ENCODE measurements at places on chromosomes 4 and X.

- DNase-seq: no peak
Measured at GRCh38 chr4:47662975-47663374, 174.9 kb downstream of the CORIN start.

- no peak for DNase-seq
Measured at GRCh38 chrX:115573185-115573584, 12.2 kb downstream of the PLS3 start.

DNA sequence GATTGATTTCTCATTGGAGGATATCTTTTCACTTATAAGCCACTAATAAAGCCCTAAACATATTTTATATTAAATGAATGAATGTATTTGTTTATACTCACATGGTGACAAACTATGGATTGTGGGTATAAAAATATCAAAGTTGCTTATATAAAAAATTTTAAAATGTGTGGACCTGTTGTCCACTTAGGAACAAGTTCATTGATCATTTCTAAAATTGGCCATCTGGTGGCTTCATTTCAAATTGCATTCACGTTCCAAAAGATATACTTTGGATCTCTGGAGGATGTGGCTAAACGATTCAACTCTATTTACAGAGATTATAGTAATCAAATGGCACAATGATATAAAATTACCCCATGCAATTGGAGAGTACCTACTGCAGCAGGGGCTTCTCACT lies 32.5 kb downstream of the FSTL5 start:
- DNase-seq: no peak

DNA sequence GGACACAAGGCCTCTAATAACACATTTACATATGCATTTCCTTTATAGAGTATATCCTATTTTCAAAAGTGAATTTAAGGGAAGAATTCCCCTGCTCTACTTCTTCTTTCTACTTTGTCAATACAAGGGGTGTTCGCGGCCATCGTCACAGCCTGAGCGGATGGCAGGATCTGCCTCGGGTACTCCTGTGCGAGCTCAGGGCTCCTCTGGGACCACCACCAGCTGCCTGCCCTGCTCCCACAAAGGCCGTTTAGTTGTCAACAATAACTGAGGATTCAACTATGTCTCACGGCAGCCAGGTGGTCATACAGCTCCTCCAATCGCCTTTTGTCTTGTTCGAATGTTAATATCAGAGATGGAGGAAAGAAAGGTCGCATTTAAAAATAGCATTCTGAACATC lies 228.2 kb upstream of the TENM3 start:
- no peak for DNase-seq

DNA sequence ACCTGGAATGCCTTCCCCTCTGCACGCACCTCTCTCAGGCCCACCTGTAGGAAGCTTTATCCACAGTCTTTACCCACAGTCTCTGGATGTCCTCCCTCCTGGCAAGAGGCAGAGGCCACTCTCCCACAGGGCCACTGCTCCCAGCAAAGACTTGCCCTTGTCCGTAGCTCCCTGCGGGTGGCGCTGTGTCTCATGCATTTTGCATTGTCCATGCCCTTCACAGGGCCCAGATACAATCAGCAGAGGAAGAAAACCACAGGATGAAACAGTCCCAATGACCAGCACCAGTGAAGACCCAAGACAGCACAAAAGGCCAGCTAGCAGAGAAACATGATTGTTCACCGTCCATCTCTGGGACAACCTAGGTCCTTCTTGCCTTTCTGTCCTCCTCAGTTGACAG lies 2.1 kb upstream of the NSG1 start:
- DNase-seq: no peak

DNA sequence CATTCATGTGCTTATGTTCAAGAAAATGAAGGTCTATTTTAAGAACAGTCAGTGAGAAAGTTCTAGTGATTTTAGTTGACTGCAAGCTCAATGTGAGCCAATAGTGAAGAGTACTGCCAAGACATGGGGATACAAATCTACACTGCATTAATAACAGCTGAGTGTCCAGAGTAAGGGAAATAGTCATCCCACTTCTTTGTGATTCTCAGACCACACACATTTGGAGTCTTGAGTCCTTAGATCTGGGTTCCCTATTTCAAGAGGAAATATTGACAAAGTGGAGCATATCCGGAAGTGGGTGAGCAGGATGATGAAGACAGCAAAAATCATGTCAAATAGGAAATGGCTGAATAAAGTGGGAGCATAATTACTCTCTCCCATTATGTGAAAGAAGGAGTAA lies 171.1 kb downstream of the LARP7 start:
- DNase-seq: no peak

DNA sequence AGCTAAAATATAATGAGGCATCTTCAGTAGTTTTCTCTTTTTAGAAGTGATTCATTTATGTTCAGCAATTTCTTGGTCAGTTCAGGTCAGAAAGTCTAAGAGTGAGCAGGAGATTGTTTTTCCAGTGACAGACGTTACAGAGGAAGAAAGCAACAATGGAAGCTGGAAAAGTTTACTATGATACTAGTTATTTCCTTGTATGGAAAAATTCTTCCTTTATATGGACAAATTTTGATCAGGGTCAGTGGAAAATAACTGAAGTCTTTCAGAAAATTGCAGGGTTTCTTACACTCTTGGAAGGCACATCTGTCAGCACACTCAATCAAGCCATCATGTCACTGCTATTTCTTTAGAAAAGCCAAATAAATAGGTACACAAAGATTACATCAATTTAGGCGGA lies 1120.7 kb downstream of the FAT4 start:
- no peak for DNase-seq

- DNase-seq: no peak
Measured at GRCh38 chrX:22109442-22109841, 77.3 kb downstream of the PHEX start.

- DNase-seq: no peak
Measured at GRCh38 chr4:121898150-121898549, 27.9 kb upstream of the BBS7 start.

DNA sequence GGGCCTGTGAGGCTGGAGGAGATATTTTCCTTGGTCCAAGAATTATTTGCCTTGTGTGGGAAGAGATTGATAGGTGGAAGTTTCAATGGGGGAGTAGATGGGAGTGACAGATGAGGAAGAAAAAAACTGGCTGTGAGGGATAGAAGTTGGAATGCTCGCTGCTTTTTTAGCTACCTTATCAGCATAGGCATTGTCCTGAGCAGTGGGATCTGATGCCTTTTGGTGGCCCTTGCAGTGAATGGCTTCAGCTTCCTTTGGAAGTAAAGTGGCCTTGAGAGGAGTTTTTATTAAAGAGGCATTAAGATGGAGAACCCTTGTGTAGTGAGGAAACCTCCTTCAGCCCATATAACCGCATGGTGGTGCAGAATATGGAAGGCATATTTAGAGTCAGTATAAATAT lies 16.0 kb downstream of the KLKB1 start:
- no peak for DNase-seq

GRCh38 chr4:52577624-52577962 lies 81.5 kb downstream of the USP46 start:
- no peak for DNase-seq

GRCh38 chrX:64975989-64976672 lies at the start of gene ZC4H2:
Gene ZC4H2 (minus strand): TSS chrX:64976450. CDS start chrX:64976377, 73 bp downstream.
- peak; percentile 29 for DNase-seq

- DNase-seq: no peak
Measured at GRCh38 chr4:5863461-5864113, 29.3 kb downstream of the CRMP1 start.

- no peak for DNase-seq
Measured at GRCh38 chr4:161186012-161186411, 977.8 kb downstream of the FSTL5 start.

DNA sequence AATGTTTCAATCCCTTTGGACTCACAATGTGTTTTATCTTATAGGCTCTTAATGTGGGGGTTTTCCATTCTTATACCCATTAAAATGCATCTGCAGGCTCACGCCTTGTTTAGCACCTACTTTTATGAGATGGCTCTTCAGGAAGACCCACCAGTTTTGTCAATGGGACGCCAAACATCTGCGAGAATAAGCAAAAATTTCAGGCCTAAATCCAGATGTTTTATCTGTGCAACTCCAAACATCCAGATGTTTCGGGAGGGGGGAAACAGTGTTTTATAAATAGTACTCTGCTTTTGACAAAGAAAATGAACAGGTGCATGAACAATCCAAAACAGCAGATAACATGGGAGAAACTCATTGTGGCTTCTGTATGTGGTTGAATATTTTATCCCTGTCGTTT lies 342.8 kb downstream of the DHX15 start:
- no peak for DNase-seq

GRCh38 chr4:128358913-128359279 lies 71.3 kb upstream of the PGRMC2 start:
- no peak for DNase-seq

GRCh38 chrX:68648960-68649359 lies 1.5 kb downstream of the STARD8 start:
- no peak for DNase-seq

DNA sequence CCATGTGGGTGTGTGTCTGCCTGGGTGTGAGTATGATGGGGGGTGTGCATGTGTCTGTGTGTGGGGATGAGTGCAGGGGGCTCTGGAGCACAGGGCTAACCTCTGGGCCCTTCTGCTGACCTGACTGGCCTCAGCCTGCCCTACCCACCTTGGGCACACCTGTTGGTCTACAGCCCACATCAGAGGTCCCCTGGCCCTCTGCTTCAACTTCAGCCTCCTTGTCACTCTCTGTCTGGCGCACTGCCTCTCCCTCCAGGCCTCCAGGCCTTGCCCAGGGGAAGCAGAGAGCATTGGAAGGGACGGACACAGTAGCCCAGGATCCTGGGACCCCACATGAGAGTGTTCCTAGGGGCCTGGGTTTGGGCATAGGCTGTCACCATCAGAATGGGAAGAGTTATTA lies 115.4 kb downstream of the EFNB1 start:
- DNase-seq: no peak

DNA sequence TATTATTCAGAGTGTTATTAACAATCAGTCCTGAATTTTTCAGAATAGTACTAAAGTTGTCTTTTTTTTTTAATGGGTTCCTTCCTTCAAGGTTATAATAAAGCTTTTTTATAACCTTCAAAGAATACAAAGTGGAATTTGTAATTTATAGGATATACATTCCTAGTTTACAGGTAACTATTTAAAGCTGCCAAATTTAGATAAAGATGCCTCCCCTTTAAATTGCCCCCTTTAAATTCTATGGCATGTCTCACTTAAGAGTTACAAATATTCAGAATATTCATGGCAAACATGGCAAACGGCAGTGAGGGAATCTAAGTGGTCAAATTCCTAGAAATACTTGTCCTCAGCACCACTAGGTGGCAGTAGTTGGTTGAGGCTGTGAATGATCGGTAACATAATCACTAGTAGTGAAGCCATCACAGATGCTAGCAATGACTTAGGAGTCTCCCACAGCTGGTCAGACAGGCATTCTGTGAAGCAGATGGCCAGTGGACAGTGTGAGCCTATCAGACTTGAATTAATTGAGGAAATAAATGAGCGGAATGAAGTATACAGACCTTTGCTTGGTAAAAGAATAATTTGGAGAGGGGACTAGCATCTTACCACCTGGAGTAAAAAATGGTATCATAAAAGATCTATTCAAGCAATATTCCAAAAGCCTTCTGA lies 86.4 kb downstream of the CBR4 start:
- peak; percentile 49 for DNase-seq

DNA sequence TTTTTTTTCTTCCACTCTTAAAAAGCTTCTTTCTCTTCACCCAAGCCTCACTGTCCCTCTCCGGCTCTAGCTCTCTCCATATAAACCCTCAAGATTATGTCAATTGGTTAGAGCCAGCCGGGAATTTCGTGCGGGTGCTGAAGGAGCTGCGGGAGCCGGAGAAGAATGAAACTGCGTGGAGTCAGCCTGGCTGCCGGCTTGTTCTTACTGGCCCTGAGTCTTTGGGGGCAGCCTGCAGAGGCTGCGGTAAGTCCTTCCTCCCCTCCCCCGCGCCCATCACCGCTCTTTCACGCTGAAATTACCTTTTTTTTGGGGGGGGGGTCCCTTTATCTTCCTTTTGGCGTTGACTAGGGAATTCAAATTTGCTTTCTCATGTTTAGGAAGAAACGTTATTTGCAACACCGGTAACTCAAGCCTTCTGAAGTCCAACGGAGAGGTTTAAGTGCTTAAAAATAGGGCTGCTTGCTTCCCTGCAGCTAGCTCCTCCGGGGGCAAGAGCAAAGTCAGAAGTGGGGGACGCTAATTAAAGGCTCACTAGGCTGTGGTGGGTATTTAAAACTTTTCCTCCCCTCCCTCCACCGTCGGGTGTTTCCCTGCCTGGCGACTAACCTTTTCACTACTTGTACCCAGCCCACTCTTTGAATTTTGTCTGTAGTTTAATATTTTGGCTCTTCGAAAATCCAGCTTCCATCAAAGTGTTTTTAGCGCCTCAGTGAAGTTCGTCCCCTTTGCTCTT lies 491 bp downstream of the COL4A5 start:
- DNase-seq: no peak

- no peak for DNase-seq
Measured at GRCh38 chrX:39725928-39726619, 371.7 kb downstream of the BCOR start.

GRCh38 chr4:81465406-81466340 lies 6.0 kb downstream of the RASGEF1B start:
- DNase-seq: no peak

GRCh38 chrX:21883258-21883657 lies 27.5 kb downstream of the YY2 start:
- no peak for DNase-seq

DNA sequence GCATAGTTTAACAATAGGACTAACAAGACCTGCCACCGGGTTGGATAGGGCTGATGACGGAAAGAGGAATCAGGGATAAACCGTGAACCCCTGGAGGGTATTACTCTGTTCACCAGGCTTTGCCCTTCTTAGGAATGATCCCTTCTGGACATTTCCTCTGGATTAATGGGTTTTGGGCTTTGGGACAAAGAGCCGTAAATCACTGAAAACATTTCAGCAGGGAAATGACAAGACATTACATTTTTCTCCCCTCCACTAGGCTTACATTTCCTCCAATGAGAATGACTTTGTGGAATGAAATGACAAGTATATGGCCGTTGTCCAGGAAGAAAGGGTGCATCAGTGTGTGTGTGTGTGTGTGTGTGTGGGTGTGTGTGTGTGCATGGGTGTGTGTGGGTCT lies 25.9 kb upstream of the RBPJ start:
- no peak for DNase-seq

- no peak for DNase-seq
Measured at GRCh38 chr4:175263537-175263936, 345.4 kb downstream of the ADAM29 start.

DNA sequence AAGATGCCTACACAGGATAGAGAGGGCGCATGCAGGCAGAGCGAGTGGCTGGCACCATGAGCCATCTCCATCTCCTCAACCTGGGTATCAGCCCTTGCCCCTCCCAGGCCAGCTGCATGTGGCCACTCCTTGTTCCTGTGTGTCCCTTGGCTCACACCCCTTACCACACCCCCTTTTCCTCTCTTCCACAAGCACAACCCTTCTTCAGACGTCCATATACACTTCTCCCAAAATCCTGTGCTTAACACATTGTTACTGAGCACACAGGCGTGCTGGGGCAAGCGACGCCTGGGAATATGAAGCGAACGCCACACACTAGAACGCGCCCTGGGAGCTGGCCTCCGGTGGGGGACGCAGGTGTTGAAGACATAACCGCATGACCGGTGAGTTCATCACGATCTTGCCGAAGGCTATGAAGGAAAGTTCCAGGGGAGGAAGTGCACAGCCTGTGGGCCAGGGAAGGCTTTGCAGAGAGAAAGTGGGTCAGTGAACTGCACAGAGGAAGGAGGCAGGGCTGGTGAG lies 19.1 kb upstream of the KIAA0232 start:
- DNase-seq: no peak

Measured in GM12864 (cell line).